Uterus (tissue), 4 donors: ENCODE measurements at places on chromosomes 1 and 21. TPM values are rescaled to one million over a fixed set of nuclear protein-coding genes. Genes with fewer than 3 reads are reported as not detected.

CITED4 gene
- 15.6 TPM for total RNA-seq

TMEM54 gene
- total RNA-seq: 18.4 TPM

RGS18 gene
- total RNA-seq: 2.1 TPM

TLCD4 gene
- 15.7 TPM for total RNA-seq

PEAR1 gene
- 41.8 TPM for total RNA-seq

KRTAP11-1 gene
- not detected for total RNA-seq

RNPEP gene
- total RNA-seq: 48.6 TPM

LCE4A gene
- total RNA-seq: not detected

- peak overlapping the region; percentile 85 for H3K27ac ChIP-seq
- DNase-seq: no peak
- peak overlapping the region; percentile 47 for H3K4me3 ChIP-seq
- H3K27me3 ChIP-seq: no peaks in the 10 kb centered on the region
- H3K4me1 ChIP-seq: no peaks in the 10 kb centered on the region
These were observed 39.8 kb upstream of the SYNC start for GRCh38 chr1:32742199-32742947.

DNA sequence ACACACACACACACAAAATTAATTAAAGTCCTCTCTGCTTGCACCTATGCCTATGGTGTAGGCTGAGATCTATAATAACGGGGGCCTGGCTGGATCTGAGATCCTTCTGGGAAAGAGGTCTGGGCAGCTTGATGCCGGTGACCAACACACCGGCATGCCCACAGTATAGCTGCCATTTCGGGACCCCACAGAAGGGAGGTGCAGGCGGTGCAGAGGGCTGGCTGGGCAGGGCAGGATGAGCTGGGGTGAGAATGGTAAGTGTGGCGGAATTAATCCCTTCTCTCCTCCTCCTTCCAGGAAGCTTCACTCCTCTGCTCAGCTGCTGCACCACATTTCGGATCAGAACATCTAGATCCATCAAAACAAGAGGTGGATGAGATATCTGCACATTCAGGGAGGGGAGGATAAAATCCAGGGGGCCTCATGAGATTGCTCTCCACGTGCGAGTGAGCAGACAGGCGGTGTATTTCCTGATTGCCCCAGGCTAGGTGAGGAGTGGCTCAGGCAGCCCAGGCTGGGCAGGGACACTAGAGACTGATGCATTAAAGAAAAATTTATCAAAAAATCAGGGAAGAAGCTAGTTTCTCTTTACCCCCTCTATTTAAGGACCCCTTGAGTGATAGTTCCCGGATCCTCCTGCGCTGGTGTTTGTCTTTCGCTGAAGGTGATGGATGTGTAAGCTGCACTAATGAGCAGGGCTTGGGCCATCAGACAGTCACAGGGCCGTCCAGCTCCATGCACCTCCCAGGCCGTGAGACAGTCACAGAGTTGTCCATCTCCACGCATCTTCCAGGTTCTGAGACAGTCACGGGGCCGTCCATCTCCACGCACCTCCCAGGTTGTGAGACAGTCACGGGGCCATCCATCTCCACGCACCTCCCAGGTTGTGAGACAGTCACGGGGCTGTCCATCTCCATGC lies 449.9 kb downstream of the PTPRU start:
- H3K4me1 ChIP-seq: no peaks in the 10 kb centered on the region
- H3K36me3 ChIP-seq: no peaks in the 10 kb centered on the region
- no peak for DNase-seq

- no peaks in the 10 kb centered on the region for H3K4me1 ChIP-seq
- no peaks in the 10 kb centered on the region for H3K36me3 ChIP-seq
- H3K27me3 ChIP-seq: no peaks in the 10 kb centered on the region
- no peak overlapping the region for H3K4me3 ChIP-seq
- no peak for DNase-seq
These were observed 130.6 kb downstream of the MRPS6 start for GRCh38 chr21:34203851-34204420.

GRCh38 chr1:195195423-195196057 lies 1412.7 kb downstream of the KCNT2 start:
- H3K4me1 ChIP-seq: no peaks in the 10 kb centered on the region
- H3K27ac ChIP-seq: no peak overlapping the region

GRCh38 chr1:159900086-159900680 lies at the start of gene CFAP45:
CFAP45 (minus strand) TSS chr1:159900165; CDS start chr1:159900098, 67 bp downstream.
- DNase-seq: peak; percentile 67
- no peak within 1 kb of the TSS for H3K4me3 ChIP-seq
- no peaks in the 10 kb centered on the region for H3K27me3 ChIP-seq
- no peaks in the 10 kb centered on the region for H3K36me3 ChIP-seq

- no peaks in the 10 kb centered on the region for H3K27me3 ChIP-seq
- no peaks in the 10 kb centered on the region for H3K4me1 ChIP-seq
- DNase-seq: no peak
- no peaks in the 10 kb centered on the region for H3K36me3 ChIP-seq
- no peak overlapping the region for H3K27ac ChIP-seq
- H3K4me3 ChIP-seq: no peak overlapping the region
These were observed 36.3 kb upstream of the SLC6A9 start for GRCh38 chr1:44067266-44068250.

- no peaks in the 10 kb centered on the region for H3K27me3 ChIP-seq
- DNase-seq: peak; percentile 49
- H3K4me1 ChIP-seq: no peaks in the 10 kb centered on the region
These were observed 75.8 kb downstream of the RHOU start for GRCh38 chr1:228810878-228811711.

GRCh38 chr1:186091222-186091720 lies 283.8 kb downstream of the TPR start:
- H3K27ac ChIP-seq: no peak overlapping the region
- H3K36me3 ChIP-seq: no peaks in the 10 kb centered on the region
- no peaks in the 10 kb centered on the region for H3K4me1 ChIP-seq
- no peak overlapping the region for H3K4me3 ChIP-seq
- no peak for DNase-seq

- no peak overlapping the region for H3K4me3 ChIP-seq
- H3K27ac ChIP-seq: no peak overlapping the region
- H3K27me3 ChIP-seq: no peaks in the 10 kb centered on the region
- H3K36me3 ChIP-seq: no peaks in the 10 kb centered on the region
- no peaks in the 10 kb centered on the region for H3K4me1 ChIP-seq
- no peak for DNase-seq
These were observed 99.7 kb downstream of the JAK1 start for GRCh38 chr1:64866689-64867088.

- H3K27me3 ChIP-seq: no peaks in the 10 kb centered on the region
- H3K4me1 ChIP-seq: no peaks in the 10 kb centered on the region
- DNase-seq: no peak
- no peaks in the 10 kb centered on the region for H3K36me3 ChIP-seq
These were observed 20.3 kb upstream of the C2CD2 start for GRCh38 chr21:41973861-41974751.

GRCh38 chr1:10204003-10204642 lies 6.2 kb upstream of the KIF1B start:
- no peaks in the 10 kb centered on the region for H3K4me1 ChIP-seq
- DNase-seq: no peak
- H3K36me3 ChIP-seq: no peaks in the 10 kb centered on the region
- no peak overlapping the region for H3K4me3 ChIP-seq
- no peaks in the 10 kb centered on the region for H3K27me3 ChIP-seq

- no peaks in the 10 kb centered on the region for H3K27me3 ChIP-seq
- DNase-seq: no peak
- H3K36me3 ChIP-seq: no peaks in the 10 kb centered on the region
- peak overlapping the region; percentile 34 for H3K27ac ChIP-seq
- H3K4me3 ChIP-seq: no peak overlapping the region
- H3K4me1 ChIP-seq: no peaks in the 10 kb centered on the region
These were observed 184.9 kb downstream of the ZC3H11B start for GRCh38 chr1:219427989-219428388.

GRCh38 chr1:244802041-244802440 lies 33.4 kb upstream of the COX20 start:
- H3K27me3 ChIP-seq: no peaks in the 10 kb centered on the region
- no peaks in the 10 kb centered on the region for H3K36me3 ChIP-seq
- H3K4me3 ChIP-seq: no peak overlapping the region

- DNase-seq: no peak
- no peak within 1 kb of the TSS for H3K4me3 ChIP-seq
- no peaks in the 10 kb centered on the region for H3K4me1 ChIP-seq
- H3K27ac ChIP-seq: no peak within 1 kb of the TSS
- no peaks in the 10 kb centered on the region for H3K27me3 ChIP-seq
These were observed at the start of gene RUNX1 for GRCh38 chr21:35048706-35049617. RUNX1 (minus strand) TSS chr21:35049302.

GRCh38 chr1:243926803-243927245 lies 76.8 kb upstream of the AKT3 start:
- H3K4me3 ChIP-seq: no peak overlapping the region
- H3K27ac ChIP-seq: no peak overlapping the region
- DNase-seq: no peak
- H3K27me3 ChIP-seq: no peaks in the 10 kb centered on the region
- H3K4me1 ChIP-seq: no peaks in the 10 kb centered on the region

- no peaks in the 10 kb centered on the region for H3K36me3 ChIP-seq
- DNase-seq: no peak
- H3K4me3 ChIP-seq: no peak overlapping the region
- H3K4me1 ChIP-seq: no peaks in the 10 kb centered on the region
- H3K27ac ChIP-seq: no peak overlapping the region
These were observed 219.6 kb downstream of the LTN1 start for GRCh38 chr21:28773036-28773435.

DNA sequence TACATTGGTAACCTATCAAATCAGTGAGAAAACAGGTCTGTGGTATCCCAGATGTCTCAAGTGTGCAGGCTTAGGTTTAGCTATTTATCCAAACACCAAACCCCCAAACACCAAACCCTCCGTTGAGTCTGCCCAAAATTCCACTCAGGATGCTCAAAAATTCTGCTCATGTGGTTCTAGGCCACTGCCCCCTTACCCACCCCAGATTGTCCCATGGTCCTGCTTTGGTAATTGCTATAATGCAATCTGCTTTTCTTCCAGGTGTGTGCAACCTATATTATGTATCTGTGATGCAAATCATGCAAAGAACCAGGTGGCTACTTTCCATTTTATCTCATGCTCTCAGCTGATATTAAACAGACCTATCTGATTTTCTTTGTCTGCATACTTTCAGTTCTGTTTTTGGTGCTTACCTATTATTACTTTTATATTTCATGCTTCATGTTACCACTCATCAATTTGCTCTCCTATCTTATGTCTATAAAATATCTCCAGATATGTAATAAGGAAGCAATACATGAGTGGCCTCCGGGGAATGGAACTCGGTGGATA lies 123.7 kb downstream of the TOMM20 start:
- DNase-seq: no peak
- no peaks in the 10 kb centered on the region for H3K27me3 ChIP-seq
- no peaks in the 10 kb centered on the region for H3K36me3 ChIP-seq
- no peak overlapping the region for H3K27ac ChIP-seq
- no peak overlapping the region for H3K4me3 ChIP-seq

DNA sequence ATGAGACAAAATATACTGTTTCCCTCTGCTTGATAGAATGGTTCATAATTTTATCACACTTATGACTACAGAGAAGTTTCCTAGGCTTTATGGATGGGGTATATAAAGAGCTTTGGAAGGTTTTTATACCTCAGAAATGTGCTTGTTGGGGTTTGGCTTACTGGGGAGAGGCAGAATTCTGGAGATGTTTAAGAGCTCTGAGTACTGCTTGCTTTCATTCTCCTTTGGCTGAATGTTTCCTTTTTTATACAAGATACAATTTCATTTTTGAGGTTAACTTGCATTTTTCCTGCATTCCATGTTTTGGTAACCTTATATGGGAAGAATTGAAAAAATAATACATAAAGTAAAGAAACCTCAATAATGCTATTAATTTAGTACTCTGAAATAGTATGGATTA lies 157.7 kb upstream of the COL11A1 start:
- DNase-seq: no peak
- H3K27me3 ChIP-seq: no peaks in the 10 kb centered on the region
- no peaks in the 10 kb centered on the region for H3K36me3 ChIP-seq
- no peak overlapping the region for H3K27ac ChIP-seq
